ENCODE measurements at places on chromosomes 2 and 18. TPM values are rescaled to one million over a fixed set of nuclear protein-coding genes. Genes with fewer than 3 reads are reported as not detected.

Gene METTL21A
- total RNA-seq = 16.4 TPM

Gene TRABD2A
- total RNA-seq = 30.2 TPM

Gene TANC1
- 0.16 TPM for total RNA-seq

Gene LCLAT1
- total RNA-seq = 18.6 TPM

Gene EGR4
- 0.09 TPM for total RNA-seq

DNA sequence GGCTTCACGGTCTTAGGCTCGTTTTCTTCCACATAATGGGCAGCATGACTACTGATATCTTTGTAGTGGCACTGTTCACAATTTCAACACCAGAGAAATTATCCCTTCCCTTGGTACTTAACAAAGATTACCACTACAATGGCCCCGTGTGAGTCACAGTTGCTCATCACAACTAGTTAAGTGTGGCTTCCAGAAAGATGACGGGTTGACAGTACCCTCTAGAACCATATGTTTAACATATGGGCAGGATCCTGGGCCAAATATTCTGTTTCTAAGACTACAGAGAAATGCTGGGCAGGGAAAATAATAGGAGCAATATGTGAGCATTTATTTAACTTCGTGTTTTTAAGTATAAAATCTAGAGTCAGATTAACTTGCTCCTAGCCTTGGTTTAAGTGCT, 780.1 kb upstream of the LINC00305 start:
- no peak for DNase-seq

DNA sequence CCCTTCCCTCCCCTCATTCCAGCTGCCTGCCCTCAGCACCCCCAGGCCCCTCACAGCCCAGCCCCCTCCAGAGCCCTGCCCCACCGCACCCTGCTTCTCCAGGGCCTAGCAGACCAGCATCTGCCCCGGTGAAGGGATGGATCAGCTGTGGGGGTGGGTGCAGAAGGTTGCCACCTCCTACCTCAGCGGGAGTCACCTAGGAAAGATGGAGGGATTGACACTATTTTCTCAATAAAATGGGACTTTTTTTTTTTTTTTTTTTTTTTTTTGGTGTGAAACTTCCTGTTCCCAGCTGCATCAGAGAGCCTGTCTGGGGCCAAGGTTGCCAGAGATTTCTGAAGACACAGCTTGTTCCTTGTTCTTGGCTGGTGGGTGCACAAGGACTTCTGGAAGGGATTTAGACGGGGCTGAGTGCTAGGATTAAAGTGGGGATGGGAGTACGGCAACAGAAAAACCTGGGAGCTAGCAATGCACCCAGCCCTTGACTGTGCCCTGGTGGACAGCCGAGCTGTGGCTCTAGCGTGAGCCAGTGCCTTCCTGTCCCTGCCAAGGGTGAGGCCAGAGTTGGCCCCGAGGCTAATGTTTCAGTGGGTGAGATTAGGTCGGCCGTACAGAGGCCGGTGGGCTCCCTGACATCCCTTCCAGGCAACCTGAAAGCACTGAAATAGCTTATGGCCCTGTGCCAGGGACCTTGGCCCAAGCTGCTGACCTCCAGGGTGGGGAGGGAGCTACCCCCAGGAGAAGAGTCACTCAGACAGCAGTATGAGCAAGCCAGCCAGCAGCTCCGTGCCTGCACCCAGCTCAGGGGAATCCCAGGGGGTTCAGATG, 4.6 kb downstream of the B3GNT7 start:
- DNase-seq = no peak

GRCh38 chr2:29013057-29013780, 32.1 kb downstream of the TOGARAM2 start:
- no peak for DNase-seq

Gene ALLC
- total RNA-seq = not detected

Gene SLC8A1
- 1.1 TPM for total RNA-seq

- no peak for DNase-seq
These were observed 245.9 kb upstream of the SPOPL start for GRCh38 chr2:138255670-138256069.

DNA sequence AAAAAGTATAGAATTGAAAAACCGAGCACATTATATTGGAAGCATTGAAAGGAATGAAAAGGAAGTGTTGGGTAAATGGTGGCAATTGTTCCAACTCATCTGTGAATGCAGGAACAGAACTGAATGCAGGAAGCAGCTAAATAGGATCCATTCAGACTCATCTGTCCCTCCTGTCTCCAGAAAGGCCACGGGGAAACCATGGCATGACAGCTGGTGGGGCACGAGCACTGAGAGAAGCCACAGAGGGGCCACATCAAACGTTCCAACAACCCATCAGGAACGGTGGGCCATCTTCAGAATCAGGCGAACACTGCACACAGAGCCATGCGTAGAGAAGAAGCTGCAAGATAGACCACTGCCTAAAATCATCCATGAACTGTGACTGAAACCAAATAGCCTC, 138.5 kb upstream of the SLC35G4 start:
- no peak for DNase-seq

GRCh38 chr2:65686928-65687521, 254.6 kb upstream of the SPRED2 start:
- DNase-seq = no peak

GRCh38 chr2:72142570-72143440, 4.9 kb downstream of the CYP26B1 start:
- peak; percentile 37 for DNase-seq

Gene SLC25A52
- 0.33 TPM for total RNA-seq

DNA sequence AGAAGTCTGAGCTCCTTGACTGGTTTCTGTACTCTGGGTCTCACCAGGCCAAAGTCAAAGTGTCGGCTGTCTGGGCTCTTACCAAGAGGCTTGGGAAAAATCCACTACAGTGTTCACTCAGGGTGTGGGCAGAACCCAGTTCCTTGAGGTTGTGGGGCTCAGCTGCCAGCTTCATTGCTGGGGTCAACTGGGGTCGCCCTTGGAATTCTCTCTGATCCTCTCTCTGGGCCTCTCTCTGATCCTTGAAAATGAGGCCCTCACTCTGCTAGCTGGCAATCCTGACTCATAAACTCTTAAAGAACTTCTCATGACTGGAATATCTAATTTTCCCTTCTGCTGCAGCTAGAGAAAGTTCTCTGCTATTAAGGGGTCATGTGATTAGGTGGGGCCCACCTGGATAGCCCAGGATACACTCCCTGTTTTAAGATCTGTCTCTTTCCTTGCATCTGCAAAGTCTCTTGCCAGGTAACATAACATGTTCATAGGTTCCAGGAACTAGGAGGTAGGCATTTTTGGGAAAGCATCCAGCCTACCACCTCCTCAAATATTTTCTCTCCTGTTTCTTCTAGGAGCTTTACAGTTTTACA, 66.3 kb downstream of the SP110 start:
- no peak for DNase-seq

- DNase-seq = no peak
These were observed 136.3 kb downstream of the CYP26B1 start for GRCh38 chr2:72011370-72011689.

GRCh38 chr2:171712051-171712450, 24.8 kb downstream of the DYNC1I2 start:
- no peak for DNase-seq

- no peak for DNase-seq
These were observed 88.8 kb downstream of the LRP1B start for GRCh38 chr2:142041996-142042395.

Gene UGT1A5
- not detected for total RNA-seq

Gene DOK6
- total RNA-seq = not detected

GRCh38 chr18:2049986-2050385, 521.3 kb downstream of the METTL4 start:
- DNase-seq = no peak

DNA sequence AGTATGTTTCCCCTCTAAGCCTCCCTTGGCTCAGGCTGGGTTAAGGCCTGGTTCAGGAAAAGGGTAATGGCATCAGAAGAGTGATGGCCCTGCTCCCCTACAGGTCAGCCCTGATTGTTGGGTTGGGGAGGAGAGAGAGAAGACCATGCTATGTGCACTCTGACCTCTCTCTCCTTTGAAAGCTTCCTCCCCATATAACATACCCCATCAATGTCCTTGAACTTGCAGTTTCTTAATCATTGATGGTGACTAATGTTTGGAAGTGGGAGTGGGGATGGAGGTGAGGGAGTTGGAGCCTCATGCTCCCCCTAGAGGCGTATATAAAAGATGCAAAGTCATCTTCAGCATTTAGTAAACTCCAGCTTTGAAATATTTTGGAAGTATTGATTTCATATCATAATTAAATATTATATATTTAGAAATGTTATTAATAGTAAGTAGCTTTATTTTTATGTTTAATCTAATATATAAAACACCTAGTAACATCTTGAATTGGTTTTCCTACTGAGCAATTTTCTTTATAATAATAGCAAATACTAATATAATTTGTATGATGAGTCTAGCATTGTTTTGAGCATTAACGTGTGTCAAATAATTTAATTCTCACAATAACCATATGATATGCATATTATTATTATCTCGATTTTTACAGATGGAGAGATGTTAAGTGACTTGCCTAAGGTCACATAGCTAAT, 8.8 kb downstream of the PLCL1 start:
- DNase-seq = no peak

DNA sequence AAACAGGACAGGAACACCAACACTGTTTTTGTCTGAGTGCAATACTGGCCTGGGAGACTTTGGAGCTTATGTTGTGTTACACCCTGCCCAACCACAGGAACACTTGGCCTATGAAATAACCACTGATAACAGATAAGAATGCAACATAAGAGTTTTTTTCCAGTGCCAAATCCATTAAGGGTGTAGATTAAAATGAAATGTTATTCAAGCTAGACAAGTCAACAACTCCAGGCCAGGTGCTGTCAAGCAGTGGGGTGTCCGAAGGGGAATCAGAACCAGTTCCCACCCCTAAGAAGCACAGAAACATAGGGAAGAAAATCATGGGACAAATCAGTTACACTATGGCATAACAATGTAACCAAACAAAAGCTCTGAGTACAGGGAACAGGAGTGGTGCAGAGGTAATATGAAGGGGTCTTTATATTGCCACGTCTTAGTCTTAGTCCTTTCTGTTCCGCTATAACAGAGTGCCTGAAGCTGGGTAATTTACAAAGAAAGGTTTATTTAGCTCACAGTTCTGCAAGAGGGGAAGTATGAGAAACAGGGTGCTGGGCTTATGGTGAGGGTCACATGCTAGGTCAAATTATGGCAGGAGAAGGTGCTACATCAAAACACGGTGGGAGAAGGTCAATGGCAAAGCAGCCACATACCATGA, 3.8 kb downstream of the AFG3L2 start:
- DNase-seq = no peak

GRCh38 chr2:222504719-222505118, 80.4 kb downstream of the SGPP2 start:
- DNase-seq = no peak

- no peak for DNase-seq
These were observed 20.9 kb upstream of the TANK start for GRCh38 chr2:161139098-161139987.

Gene C1QL2
- total RNA-seq = not detected

DNA sequence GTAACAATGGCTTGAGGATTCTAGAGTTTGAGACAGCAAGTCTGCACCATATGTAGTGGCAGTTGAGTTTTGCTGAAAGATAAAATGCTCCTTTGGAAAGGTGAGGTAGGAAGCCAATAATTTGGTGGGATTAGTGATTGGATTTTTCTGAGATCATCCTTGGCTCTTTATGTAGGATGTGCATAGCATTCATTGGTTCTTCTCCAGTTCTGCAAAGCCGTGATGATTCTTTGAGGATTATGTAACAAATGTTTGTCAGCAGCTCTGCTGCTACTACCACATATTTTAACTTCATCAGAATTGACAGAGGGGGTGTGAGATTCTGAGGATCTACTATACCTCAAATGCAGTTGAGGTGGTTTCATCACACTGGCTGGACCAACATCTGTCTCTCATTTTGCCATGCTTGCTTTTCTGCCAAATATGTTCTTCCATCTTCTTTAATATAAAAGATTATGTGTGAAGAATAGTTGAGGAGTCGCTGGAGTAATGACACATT, 188.9 kb upstream of the RASGRP3 start:
- no peak for DNase-seq

DNA sequence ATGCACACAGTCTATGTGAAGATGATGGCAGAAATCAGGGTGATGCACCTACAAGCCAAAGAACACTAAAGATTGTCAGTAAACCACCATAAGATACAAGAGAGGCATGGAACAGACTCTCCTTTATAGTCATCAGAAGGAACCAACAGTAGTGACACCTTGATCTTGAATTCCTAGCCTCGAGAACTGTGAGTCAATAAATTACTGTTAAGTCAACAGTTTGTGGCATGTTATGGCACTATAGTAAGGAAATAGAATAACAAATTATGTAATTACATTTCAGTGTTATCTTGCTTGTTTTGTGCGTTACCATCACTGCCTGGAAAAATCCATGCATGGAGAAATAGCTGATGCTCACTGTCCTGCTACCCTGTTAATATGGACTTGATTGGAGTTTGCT, 110.2 kb upstream of the LRP1B start:
- no peak for DNase-seq

- DNase-seq = no peak
These were observed 33.5 kb downstream of the DAPL1 start for GRCh38 chr2:158828378-158829164.

- no peak for DNase-seq
These were observed 49.9 kb upstream of the RTN4 start for GRCh38 chr2:55099878-55100820.

DNA sequence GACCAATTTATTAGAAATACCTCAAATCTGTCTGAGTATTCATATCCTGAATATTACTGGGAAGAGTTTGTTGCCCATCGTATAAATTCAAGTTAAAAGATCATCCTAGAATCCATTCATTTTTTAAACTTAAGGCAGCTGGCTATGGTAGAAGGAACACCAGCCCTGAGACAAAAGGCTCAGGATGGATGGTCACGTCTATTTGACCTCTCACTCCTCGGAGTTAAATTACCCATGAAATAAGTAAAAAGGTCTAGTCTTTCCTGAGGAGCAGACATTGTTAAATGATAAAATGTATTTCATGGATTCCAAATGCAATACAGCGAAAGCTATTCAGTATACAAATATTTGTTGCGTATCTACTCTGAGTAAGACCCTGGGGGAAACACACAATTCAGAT, 826.0 kb upstream of the LRATD1 start:
- DNase-seq = no peak

Gene LIMS4
- total RNA-seq = 0.85 TPM

DNA sequence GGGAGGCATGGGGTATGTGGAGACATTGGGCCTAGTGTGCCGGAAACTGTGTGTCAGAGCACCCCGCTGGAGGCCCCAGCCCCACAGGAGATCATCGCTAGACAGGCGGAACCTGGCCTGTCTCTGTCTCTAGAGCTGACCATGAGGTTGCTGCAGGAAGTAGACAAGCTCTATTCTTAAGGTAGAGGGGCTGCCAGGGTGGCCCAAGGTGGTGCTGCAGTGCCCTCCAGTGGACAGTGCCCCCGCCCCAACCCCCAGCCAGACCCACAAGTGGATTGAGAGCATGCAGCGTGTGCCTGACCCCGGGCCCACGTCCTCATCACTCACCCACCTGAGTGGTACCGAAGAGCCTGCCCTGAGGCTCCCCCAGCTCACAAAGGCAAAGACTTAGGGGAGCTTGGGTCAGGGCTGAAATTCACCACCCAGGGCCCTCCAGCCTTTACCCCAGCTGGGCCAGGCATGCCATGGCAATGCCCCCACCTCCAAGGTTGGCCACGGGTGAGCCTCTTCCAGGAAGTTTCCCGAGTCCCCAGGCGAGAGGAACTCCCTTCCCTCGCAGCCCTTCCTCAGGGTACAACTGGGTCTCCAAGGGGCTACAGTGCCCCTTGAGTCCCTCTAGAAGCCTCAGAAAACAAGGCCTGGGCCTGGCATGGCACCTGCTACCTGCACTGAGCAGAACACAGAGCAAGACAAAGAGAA, 155.0 kb downstream of the TTC32 start:
- no peak for DNase-seq

Measured in activated CD8-positive, alpha-beta memory T cell treated with anti-CD3 and anti-CD28 coated beads, Interleukin-2, amount 10 ng/mL, durations not matched to agents 7 days and 5 days (primary cell).